ENCODE measurements at places on chromosomes 1 and 21. TPM values are rescaled to one million over a fixed set of nuclear protein-coding genes. Genes with fewer than 3 reads are reported as not detected.

DNA sequence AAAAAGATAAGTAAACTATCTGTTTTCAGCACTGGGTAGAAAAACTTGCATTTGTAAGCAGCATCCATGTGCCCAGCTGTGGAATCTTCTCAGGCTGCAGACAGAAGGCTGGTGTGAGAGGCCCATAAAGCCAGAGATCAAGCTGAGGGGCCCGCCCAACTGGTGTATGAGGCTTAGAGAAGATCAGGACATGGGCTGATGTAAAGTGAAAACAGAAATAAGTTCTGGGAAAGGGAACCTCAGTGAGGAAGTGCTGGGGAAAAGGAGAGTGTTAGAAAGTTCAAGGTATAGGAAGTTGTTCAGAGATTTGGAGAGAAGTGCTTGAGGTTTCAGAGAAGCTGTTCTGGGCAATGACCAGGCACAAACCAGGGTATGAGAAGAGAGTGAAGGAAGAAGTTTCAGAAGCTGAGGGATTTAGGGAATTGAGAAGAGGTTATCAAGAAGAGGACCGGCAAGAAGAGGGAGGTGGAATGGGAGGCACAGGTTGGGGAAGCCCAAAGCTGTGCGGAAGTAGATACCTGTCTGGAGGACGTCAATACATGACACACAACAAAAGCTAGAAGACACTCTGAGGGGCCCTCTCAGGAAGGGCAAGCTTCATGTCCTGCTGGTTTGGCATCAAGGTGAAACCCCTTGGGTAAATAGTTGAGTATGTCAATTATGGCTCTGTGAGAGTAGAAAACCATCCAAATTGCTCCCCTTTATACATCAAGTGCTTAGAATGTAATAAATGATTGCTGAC is 2.7 kb upstream of the CD5L start:
- no peak overlapping the region for H3K4me3 ChIP-seq
- DNase-seq: no peak
- no peak overlapping the region for H3K27ac ChIP-seq

DNA sequence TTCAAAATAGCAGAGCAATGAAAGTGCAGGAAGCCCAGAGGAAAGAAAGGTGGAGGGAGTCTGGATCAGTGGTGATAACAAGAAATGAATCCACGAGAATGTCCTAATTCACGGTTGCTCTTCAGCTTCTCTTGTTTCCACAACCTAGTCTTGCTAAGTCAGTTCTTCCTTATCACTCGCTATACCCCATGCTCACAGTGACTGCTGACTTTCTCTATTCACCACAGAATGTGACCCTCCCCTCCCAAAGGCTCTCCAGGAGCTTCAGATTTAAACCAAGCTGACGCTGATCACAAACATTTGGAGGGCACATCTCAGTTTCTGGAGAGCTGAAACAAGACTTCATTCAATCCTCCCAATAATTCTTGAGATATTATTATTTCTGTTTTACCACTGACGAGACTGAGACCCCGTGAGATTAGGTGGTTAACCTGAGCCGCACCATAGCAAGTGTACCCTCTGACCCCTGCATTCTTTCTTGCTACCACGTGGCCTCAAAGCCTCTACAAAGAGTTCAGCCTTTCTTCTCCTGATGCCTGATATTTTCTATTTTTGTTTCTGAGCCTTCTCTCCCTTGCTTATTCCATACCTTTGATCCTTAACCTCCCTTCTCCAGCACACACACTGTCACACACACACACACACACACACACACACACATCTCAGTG is 10.7 kb upstream of the CCN1 start:
- H3K27me3 ChIP-seq: peaks cover 1% of the 10 kb centered on the region
- DNase-seq: no peak
- no peaks in the 10 kb centered on the region for H3K4me1 ChIP-seq
- H3K4me3 ChIP-seq: no peak overlapping the region
- no peaks in the 10 kb centered on the region for H3K36me3 ChIP-seq
- no peak overlapping the region for H3K27ac ChIP-seq

DNA sequence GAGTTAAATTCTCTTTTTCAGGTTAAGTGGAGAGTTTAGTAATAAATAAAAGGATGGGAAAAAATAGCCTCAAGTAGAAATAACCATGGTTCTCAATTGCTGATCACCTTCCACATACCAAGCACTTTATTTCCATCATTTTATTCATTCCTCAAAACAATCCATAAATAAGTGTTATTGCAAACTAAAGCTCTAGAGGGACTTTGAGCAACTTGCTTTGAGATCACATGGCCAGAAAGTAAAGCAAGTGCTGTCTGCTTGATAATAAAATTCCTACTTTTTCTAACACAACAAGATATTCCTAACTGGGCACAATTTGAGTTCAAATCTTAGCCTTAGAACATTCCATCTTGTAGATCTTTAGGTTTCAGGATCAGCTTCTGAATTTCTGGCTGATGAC is 97.1 kb upstream of the C1orf87 start:
- H3K4me3 ChIP-seq: no peak overlapping the region
- no peak overlapping the region for H3K27ac ChIP-seq
- no peak for DNase-seq
- no peaks in the 10 kb centered on the region for H3K27me3 ChIP-seq
- no peaks in the 10 kb centered on the region for H3K4me1 ChIP-seq

KRTAP21-2 gene
- not detected for polyA plus RNA-seq

- H3K4me1 ChIP-seq: no peaks in the 10 kb centered on the region
- peaks cover 4% of the 10 kb centered on the region for H3K27me3 ChIP-seq
Measured at GRCh38 chr1:163414778-163415177, 93.0 kb downstream of the NUF2 start.

Data from immature natural killer cell (primary cell).